Activated CD4-positive, alpha-beta T cell treated with anti-CD3 and anti-CD28 coated beads, Interleukin-2, Interleukin-6, amounts not matched to agents 100 ng/mL and 50 ng/mL, durations not matched to agents 16 hours and 8 hours (primary cell): ENCODE measurements at places on chromosomes 2 and 18.
A peak's percentile ranks its signal among the peaks of the same experiment; 100 is the strongest.

- no peak for DNase-seq
These were observed 60.0 kb downstream of the CAPN13 start for GRCh38 chr2:30747206-30747605.

DNA sequence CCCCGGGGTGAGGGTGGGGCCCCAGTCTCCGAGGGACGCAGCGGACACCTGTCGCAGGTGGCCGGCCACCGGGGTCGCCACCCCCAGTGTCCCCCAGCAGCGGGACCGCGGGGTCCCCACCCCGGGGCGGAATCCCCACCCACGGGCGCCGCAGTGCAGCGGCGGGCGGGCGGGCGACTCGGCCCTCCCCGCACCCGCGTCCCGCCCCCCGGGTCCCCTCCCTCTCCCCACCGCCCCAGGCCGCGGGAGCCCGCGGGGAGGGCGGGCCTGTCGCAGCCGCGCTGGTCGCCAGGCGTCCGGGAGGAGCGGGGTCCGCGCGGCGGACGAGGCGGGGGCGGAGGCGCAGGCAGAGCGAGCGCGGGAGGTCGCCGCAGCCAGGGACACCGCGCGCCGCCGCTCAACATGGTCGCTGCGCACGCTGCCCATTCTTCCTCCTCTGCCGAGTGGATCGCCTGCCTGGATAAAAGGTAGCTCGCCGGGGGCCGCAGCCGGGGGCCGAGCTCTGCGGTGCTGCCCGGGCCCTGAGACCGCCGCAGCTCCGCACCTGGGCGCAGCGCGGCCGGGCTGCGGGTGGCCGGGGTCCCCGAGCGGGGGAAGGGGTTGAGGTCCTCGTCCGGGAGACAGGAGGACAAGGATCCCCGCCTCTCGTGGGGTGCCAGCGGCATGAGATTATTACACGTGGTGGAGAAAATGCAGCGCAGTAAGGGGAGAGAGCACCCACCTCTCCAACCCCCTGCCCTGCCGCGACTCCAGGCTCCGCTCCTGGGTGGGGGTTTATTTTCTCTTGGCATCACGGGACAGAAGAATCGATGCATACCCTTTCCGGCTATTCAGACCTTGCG, at the start of gene RAPGEF4:
Gene RAPGEF4, plus strand, starts transcription at position 264 of the 842 bp plus-strand sequence. Its CDS starts 139 bp downstream, at position 403.
- no peak for DNase-seq

DNA sequence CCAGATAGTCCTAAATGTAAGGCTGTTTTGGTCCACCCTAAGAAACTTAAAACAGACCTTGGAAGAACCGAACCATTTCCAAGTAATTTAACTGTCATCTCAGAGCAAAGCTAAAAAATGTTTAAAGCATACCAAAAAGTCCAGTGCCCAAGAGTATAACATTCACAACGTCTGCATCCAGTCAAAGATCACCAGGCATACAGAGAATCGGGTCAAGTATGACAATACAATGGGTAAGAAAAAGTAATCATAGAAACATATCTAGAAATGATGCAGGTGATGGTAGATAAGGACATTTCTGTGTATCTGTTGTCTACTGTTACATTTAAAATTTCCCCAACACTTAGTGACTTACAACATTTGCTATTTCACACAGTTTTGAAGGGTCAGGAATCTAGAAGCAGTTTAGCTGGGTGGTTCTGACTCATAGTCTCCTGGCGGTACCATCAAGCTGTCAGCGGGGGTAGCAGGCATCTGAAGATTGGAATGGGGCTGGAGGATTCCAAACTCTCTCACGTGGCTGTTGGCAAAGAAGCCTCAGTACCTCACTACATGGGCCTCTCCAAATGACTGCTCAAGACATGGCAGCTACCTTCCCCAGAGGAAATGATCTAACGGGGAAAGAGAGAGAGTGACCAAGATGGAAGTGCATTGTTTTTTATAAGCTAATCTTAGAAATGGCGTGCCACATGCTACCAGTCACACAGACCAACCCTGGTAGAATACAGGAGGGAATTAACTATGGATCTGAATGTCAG, 36.6 kb upstream of the DYNC2LI1 start:
- DNase-seq: no peak

DNA sequence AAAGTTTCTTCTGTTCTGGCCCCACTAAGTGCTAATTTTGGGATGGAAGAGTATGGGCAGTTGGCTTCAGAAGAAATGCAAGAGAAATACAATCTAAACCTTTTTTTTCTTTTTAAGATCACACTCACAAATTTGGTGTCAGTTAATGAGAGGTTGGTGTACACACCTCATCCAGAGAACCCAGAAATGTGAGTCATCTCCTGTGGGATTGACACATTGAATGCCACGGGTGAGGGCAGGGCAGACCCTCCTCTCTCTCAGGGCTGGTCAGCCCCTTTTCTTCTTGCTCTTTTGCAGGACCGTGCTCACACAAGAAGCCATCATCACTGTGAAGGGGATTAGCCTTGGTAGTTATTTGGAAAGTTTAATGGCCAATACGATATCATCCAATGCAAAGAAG, 19.2 kb downstream of the PRELID3A start:
- DNase-seq: peak; percentile 24

GRCh38 chr18:9918016-9918680, 4.3 kb downstream of the VAPA start:
- DNase-seq: no peak

DNA sequence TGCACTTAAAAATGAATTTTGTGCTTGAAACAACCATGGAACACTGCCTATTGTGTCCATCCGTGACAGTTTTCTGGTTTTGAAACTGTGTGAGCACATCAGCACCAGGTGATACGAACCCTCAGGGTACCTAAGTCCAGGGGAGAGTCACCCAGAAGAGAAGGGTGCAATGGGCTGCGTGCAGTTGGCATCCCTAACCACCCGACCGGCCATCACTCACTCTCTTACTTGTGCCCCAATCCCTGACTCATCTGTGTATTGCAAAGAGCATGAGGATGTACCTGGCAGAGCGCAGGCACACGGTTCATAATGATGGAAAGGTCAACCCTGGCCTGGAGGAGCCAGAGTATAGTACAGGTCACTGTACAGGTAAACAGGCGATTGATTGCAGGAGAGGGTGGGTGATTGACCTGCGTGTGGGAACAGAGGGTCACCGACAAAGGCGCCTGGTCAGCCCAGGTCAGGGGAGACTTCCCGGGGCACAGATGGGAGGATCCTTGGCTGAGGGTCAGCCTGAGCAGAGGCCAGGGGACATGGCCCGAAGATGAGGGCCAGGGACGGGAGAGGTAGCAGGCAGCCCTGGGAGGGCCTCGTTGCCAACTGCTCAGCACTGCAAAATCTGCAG, 160.3 kb downstream of the SEPTIN10 start:
- DNase-seq: no peak

DNA sequence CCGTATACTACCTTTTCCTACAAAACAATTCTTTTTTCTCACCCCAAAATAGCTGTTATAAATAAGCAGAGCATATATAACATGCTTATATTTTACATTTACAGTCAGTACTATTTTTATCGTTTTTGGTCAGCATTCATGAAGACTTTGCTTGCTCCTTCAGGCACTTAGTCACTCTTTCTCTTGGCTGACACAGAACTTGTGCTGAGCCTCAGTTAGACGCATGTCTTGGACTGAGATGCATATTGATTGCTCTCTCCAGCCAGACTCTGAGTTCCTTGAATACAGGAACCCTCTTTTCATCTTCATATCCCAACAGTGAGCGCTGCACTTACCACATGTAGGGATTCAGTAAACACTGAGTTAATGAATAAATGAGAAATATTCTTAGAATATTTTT, 158.3 kb downstream of the RTN4 start:
- no peak for DNase-seq

- DNase-seq: no peak
These were observed 59.8 kb downstream of the SNTG2 start for GRCh38 chr2:1010415-1010930.

DNA sequence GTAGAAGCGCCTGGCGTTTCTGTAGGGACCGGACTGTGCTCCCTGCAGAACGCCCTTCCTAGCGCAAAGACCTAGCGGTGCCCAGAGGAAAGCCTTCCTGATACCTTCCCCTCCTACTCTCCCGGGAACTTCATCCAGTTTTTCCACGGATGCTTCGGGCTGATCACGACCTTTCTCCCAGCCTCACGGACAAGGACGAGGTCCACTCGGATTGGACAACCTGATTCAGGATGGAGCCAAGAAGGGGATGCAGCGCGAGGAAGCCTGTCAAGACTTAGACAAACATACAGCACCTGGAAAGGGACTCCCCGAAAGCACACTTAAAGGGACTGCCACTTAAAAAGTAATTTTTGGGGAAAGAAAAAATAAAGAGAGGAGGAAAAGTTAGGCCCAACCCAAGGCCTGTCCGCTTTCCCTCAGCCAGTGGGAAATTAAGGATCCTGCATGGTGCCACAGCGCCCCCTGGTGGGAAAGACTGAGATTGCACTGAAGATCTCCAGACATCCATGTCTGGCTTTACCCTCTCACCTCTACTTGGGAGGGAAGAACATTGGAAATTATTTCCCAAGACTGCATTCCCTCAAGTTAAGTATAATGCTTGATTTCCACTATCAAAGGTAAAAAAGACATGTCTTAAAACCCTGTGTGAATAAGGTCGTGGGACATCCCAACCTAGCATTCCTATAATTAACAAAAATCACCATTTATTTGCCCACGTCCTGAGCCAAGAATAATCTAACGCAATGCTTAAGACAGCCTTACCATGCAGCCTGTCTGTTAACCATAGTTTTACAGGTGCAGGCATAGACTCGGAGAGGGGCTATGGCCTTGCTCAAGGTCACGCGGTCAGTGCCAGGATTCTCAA, 13.4 kb upstream of the COPS8 start:
- DNase-seq: peak; percentile 71

- peak; percentile 3 for DNase-seq
These were observed 15.1 kb downstream of the COBLL1 start for GRCh38 chr2:164826293-164827243.

- no peak for DNase-seq
These were observed 73.4 kb downstream of the PLEKHM3 start for GRCh38 chr2:207951734-207952470.

- DNase-seq: no peak
These were observed 90.4 kb downstream of the TMEM247 start for GRCh38 chr2:46569766-46570165.

DNA sequence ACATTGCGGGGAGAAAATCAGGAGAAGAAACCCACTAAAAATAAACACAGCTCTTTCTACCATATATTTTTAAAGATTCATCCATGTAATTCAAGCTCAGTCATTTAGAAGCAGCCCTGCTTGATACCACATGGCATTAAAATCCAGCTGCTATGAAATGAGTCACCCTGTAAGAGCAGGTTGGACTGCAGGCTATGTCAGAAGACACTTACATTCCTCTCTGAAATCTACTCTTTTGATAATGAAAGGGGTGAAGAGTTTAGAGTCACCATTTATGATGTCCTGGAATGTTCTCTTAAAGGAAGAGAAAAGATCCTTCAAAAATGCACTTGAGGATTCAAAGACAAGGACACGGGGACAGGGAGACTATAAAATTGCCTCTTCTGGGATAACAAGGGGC, 100.6 kb upstream of the APCDD1 start:
- no peak for DNase-seq

- DNase-seq: no peak
These were observed 22.4 kb downstream of the TEX51 start for GRCh38 chr2:126921066-126921465.

DNA sequence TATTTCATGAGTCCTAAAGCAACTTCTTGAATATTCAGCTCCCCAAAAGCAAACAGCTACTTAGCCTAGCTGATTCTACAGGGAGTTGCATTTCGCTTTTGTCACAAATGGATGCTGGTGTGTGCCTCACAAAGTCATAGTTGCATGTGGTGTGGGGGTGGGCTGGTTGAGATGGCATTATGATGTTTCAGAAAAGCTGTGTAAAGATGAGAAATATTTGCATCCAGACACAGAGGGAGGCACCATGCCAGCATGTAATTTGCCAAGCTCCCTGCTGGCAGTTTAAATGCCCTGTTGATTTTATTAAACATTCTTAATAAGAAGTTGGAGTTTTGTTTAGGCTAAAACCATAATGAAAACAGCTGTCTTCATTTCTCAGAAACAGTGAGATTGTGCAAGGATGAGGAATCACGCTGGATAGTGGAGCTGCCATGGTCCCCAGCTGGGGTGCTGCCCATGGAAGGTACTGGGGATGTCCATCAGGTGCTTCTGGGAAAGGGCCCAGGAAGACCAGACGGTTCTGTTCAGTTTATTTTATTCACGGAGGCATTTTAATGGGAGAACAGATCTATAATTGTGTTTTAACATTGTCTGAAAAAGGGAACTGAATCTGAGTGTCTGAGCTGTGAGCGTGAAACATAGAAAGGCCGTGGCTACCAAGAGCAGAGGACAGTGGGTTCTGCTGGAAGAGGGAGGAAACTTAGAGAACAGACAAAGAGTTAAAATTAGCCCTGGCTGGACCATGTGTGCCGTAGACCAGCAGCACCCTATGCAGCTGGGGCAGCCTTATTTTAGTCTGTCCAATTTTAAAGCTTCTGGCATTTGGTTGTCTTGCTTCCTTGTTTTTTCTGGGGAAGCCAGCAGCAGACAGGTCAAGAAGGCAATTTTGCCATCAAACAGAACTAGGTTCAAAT, 177.1 kb downstream of the FAM210A start:
- no peak for DNase-seq
